Dermis blood vessel endothelial cell (primary cell): ENCODE measurements at places on chromosomes 5 and 9.
A peak's percentile ranks its signal among the peaks of the same experiment; 100 is the strongest.

DNA sequence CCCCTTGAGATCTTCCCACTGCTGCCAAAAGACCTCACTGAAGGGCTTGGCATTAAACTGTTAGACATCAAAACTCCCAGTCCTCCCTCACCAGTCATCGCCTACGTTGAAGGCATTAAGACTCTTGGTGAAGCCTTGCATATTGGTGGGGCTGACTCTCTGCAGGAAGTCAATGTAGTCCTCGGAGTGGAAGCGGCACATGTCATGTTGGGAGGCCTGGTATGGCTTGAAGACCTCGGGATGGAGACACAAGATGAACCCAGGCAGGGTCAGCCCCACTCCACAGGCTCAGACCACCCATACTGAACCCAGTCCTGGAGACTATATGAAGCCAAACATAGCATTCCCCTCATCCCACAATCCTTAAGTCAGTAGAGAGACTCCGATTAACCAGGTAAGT lies 1.9 kb downstream of the HDAC3 start:
- DNase-seq, result no peak

DNA sequence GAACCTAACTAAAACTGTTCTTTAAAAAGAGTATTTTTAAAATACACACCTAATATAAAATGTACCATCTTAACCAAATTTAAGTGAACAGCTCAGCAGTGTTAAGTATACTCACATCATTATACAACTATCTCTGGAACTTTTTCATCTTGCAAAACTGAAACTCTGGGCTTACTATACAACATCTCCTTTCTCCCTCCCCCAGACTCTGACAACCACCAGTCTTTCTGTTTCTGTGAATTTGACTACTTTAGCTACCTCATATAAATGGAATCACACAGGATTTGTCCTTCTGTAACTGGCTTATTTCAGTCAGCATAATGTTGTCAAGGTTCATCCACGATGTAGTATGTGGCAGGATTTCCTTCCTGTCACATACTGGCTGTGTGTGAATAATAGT lies 93.5 kb downstream of the FOXD1 start:
- no peak for DNase-seq

DNA sequence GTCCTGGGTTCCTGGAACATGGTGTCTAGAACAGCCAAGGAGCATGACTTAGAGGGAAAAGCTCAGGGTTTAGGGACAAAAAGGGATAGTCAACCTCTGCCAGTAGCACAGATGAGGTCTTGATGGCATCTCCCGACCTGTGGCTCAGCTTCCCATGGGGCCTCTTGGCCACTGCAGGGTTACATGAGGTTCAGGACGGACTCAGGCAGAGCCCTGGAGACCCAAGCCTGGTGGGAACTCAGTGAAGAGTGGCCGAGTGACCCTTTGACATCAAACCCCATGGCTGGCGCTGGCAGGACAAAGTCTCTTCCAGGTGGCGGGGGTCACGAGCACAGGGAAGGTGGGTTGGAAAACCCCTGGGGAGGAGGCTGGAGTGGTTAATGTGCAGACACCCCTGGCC lies 57.8 kb downstream of the MTRR start:
- DNase-seq, result no peak

- no peak for DNase-seq
These were observed 120.9 kb downstream of the NSG2 start for GRCh38 chr5:174166231-174167079.

- no peak for DNase-seq
These were observed 144.3 kb upstream of the RAPGEF1 start for GRCh38 chr9:131884222-131884621.

DNA sequence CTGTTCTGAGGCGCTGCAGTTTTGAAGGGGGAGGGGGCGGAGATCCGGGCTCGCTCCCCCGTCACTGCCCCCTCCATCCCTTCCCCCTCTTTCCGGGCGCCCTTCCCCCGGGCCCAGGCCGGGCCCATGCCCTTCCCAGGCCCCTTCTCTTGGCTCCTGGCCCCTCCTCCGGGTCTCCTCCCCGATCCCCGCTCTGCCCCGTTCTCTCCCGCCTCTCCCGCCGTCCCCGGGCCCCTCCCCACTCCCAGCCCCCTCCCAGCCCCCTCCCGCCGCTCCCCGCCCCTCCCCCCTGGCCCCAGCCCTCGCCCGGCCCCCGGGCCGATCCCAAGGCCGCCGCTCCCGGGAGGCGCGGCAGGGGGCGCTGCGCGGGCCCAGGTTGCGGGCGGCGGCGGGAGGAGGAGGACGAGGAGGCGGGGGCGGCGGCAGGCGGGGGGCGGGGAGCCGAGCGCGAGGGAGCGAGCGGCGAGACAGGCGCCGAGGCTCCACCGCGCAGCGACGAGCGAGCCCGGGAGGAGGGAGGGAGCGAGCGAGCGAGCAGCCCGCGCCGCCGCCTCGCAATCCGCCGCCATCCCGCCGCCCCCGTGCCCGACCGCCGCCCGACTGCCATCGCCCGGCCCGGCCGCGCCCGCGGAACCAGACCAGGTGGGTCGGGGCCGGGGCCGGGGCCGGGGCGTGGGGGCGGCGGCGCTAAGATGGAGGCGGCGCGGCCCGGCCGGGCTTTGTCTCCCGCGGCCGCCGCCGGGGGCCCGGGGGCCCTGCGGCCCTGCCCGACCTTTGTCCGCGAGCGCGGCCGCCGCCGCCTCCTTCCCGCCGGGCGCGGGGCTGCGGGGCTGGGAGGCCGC lies at the start of gene PRRC2B:
Gene PRRC2B (plus strand): TSS at position 465 of the 842 bp plus-strand sequence. CDS start 36,059 bp downstream, outside the sequence.
- DNase-seq, result peak; percentile 87

DNA sequence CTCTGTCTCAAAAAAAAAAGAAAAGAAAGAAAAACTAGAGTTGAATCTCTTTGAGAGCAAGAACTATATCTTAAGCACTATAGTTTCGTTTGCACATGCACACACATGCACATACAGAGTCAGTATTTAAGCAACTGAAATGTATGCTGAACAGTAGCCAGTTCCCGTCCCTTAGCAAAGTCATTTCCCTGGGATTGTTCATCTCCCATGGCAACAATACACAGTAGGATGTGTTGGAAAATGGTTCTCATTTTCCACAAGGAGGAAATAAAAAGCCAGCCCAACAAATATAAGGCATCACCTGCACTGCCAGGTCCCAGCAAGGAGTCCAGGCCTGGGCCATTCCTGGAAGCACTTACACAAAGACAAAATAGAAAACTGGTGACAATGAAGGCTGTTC lies 4.2 kb upstream of the ZNF346 start:
- peak; percentile 60 for DNase-seq

DNA sequence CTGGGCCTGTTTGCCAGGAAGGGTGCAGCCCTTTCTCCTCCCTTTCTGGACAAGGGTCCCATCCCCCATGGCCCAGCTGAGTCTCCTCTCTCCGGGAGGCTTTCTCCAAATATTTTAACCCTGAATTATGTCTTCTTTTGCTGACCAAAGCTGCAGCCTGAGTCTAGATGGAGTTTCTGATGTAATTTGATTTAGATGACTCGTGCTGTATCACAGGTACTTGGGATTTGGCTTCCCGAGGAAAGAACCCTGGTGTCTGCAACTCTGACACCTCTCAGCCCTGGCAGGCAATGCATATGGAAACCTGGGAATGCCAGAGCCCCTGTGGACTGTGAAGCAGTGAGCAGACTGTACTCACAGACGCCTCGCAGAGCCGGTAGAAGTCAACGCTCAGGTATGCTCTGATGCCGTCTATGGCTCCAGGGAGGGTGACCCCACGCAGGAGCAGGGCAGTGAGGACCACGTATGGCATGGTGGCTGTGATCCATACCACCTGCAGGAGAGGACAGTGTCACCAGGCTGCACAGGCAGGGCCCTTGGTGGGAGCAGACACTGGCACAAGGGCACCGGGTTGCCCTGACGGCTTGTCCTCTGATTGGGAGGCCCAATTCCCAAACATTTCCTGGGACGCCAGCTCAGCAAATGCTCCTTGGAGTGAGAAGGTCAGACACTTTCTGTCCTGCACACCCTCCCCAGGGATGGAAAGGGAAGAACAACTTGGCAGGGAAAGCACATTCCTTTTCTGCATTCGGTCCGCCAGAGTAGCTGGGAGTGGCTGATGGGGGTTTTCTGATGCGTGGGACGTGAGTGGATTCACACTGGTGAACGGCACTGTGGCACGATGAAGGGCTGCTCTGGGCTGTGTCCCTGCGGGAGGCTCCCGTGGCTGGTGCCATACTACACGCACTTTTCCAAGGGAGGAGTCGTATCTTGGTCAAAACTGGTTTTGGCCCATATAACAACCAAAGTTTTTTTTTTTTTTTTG lies 24.7 kb downstream of the SLC6A3 start:
- no peak for DNase-seq
